ENCODE measurements at places on chromosomes 12 and 14. TPM values are rescaled to one million over a fixed set of nuclear protein-coding genes. Genes with fewer than 3 reads are reported as not detected.

GRCh38 chr12:68919581-68920239 is 13.3 kb downstream of the CPM start:
- no peak for DNase-seq
- no peaks in the 10 kb centered on the region for H3K36me3 ChIP-seq
- H3K4me3 ChIP-seq, result no peak overlapping the region
- no peaks in the 10 kb centered on the region for H3K27me3 ChIP-seq

GRCh38 chr12:47870175-47870781 is 34.5 kb downstream of the VDR start:
- no peak for DNase-seq
- H3K36me3 ChIP-seq, result no peaks in the 10 kb centered on the region
- H3K27me3 ChIP-seq, result no peaks in the 10 kb centered on the region
- no peak overlapping the region for H3K4me3 ChIP-seq
- no peaks in the 10 kb centered on the region for H3K4me1 ChIP-seq
- H3K27ac ChIP-seq, result no peak overlapping the region

Gene SERPINA10
- not detected for polyA plus RNA-seq

DNA sequence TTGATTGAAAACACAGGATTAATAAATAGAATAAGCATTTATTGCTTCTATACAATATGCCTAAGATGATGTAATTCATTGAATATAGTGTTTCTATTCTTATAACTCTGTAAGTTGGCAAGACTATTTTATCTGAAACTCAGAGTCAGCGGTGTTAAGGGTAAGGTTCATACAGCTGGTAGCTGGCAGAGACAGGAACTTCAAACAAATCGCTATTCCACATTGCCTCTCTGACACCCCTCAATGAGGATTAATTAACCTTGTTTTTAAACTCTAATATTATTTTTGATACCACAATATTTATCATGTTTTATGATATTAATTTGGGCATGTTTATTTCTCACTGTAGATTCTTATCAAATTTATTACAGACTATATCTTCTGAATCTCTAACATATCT is 323.4 kb downstream of the ACSS3 start:
- no peak overlapping the region for H3K4me3 ChIP-seq
- no peak overlapping the region for H3K27ac ChIP-seq
- H3K36me3 ChIP-seq, result no peaks in the 10 kb centered on the region
- no peaks in the 10 kb centered on the region for H3K27me3 ChIP-seq
- DNase-seq, result no peak

Gene TCHP
- polyA plus RNA-seq, result 3.0 TPM

- DNase-seq, result peak; percentile 65
- H3K27ac ChIP-seq, result peak overlapping the region; percentile 96
- H3K4me1 ChIP-seq, result peaks cover 77% of the 10 kb centered on the region
- H3K36me3 ChIP-seq, result peaks cover 2% of the 10 kb centered on the region
- no peaks in the 10 kb centered on the region for H3K27me3 ChIP-seq
- peak overlapping the region; percentile 96 for H3K4me3 ChIP-seq
These were observed 1.4 kb upstream of the M6PR start for GRCh38 chr12:8950702-8951478.

DNA sequence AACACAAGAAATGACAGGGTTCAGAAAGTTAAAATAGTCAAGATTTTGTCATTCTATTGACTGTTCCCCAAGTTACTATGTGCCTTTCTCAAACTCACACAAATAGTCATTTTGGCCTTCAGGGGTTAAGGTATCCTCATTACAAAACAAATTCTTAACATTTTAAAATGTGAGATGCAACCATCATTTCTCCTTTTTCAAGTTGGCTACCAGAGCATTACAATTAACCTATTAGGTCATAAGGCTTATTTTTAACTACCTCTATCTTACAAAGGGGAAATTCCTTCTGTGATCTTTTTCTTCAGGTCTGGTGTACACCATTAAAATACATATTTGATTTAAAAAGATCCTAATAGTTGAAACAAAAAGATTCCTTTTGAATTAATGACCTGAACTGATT is 61.2 kb downstream of the SLC38A1 start:
- H3K27ac ChIP-seq, result no peak overlapping the region
- no peak for DNase-seq
- H3K27me3 ChIP-seq, result no peaks in the 10 kb centered on the region
- no peak overlapping the region for H3K4me3 ChIP-seq
- H3K4me1 ChIP-seq, result peaks cover 54% of the 10 kb centered on the region

DNA sequence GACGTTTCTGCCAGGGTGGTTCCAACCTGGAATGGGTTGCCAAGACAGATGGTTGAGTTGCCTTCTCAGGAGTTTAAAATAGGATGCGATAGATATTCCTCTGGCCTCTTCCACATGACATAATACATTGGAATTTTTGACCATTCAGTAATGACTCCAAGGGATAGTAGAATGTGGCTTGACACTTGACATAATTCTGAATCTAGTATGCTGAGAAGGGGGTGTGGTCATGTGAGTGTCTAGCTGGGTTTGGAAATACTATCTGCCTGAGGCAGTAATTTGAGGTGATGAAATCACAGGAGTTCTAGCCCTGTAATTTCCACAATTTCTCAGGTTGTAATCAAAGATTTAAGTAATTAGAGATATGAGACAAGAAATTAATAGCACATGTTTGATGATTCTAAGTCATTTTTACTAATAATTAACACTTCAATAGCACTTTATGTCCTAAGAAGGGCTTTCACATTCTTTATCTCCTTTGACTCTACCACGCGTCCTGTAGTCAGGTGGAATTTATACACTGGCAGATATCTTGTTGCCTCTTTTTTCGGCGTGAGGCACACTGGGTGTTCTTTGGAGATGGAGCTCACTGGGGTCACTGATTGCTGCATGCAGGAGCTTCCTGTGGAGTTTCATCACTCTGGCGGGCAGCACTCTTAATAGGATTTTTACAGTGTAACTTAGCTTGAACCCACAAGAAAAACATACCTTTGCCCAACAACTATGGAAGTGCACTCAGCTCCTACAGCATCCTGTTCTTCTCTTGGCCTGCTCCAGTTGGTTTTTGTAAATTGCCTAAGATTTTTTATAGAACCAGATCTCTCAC is 3.2 kb upstream of the AMIGO2 start:
- no peak for DNase-seq
- no peak overlapping the region for H3K4me3 ChIP-seq
- peaks cover 71% of the 10 kb centered on the region for H3K4me1 ChIP-seq
- H3K27me3 ChIP-seq, result no peaks in the 10 kb centered on the region

Gene VTI1B
- 62.1 TPM for polyA plus RNA-seq

DNA sequence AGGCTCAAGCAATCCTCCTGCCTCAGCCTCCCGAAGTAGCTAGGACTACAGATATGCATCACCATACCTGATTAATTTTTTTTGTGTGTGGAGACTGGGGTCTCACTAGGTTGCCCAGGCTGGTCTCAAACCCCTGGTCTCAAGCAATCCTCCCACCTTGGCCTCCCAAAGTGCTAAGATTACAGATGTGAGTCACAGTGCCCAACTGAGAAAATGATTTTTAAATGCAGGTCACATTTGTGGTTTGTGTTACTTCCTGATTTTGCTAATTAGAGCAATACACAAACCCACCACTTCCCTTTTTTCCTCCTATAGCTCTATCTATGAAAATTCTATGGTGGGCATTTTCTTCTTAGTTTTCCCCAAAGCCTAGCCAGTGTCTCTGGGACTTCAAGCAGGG is 45.5 kb upstream of the TMEM263 start:
- no peaks in the 10 kb centered on the region for H3K27me3 ChIP-seq
- no peak overlapping the region for H3K4me3 ChIP-seq
- peaks cover 15% of the 10 kb centered on the region for H3K4me1 ChIP-seq
- no peaks in the 10 kb centered on the region for H3K36me3 ChIP-seq

Gene SIX6
- not detected for polyA plus RNA-seq

Gene PIWIL1
- not detected for polyA plus RNA-seq

DNA sequence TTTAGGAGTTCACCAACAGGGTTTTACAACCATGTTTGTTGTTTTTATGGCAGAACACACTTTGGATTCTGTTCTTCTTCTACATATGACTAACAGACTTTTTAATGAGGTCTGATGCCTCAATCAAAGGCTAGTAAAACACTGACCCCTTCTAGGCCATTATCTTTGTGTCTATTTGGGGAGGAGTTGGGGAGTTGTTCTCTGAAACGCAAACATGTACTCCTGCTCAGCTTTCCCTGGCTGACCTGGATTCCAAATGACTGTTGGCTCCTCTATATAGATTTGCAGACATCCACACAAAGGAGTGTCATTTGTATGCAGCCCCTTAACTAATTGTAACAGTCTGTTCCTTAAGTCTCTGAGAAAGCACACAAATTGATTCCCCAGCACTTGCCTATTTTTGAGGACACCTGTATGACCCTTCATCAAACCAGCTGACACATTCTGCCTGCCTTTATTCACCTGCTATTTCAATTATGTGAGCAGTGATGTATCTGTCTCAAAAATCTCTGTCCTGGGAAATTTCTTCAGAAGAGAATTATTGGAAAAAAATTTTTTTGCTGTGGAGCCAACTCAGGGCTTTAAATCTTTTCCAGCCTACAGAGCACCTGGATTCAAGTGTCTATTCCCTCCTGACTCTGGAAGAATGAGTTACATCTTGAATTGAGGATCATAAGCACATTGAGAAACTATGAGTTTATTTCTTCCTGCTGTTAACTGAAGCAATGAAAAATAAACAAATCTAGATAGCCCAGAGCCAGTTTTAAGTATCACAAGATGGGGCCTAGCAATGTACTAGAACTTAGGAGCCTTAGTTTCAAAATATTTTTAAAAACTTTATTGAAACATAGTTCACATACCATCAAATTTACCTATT is 417.2 kb downstream of the RAD51B start:
- H3K36me3 ChIP-seq, result no peaks in the 10 kb centered on the region
- H3K4me3 ChIP-seq, result no peak overlapping the region
- H3K4me1 ChIP-seq, result no peaks in the 10 kb centered on the region

- no peak overlapping the region for H3K27ac ChIP-seq
- no peaks in the 10 kb centered on the region for H3K4me1 ChIP-seq
- no peak overlapping the region for H3K4me3 ChIP-seq
- H3K36me3 ChIP-seq, result no peaks in the 10 kb centered on the region
- no peak for DNase-seq
These were observed 36.3 kb upstream of the MAP3K9 start for GRCh38 chr14:70845601-70846000.

Gene PRKD1
- not detected for polyA plus RNA-seq

DNA sequence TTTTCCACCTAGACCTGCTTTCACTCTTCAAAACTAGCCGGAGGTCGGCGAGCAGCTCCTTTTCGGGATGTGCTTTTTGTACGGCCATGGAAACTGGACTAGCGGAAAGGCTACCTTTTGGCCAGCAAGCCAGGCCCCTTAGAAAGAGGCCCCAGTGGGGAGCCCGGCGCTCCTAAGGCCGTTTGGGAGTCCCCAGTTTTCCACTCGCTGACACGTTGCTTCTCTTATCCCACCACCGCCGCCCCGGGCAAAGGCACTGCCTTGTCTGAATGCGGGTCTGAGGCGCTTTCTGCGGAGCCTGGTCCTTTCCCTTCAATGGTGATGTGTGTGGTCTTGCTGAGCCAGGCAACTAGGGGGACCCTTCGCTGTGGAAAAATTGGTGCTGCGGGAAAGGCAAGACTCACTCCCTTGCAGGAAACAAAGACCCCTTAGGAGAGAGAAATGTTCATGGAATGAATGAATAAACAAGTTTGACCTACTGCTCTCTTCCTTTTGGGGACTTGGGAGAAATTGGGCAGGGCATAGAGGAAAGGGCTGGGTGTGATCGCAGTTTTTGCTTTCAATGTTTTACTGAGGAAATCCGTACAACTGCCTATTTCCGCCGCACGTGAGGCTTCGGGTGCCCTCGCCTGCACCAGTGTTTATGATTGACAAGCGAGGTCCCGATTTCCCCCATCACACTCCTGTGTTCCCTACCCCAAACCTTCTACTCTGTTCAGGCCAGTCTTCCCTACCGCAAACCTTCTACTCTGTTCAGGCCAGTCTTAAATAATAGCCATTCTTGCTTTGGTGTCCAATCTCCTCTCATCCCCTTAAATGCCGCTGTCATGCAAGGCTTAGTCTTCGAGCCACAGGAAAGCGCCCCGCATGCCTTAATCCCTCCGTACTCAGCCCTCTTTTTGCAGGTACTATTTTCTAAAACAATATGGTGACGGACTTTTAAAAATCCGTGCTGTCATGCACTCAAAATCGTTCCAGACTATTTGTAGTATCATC is 1.0 kb upstream of the SLC38A2 start:
- peaks cover 44% of the 10 kb centered on the region for H3K4me1 ChIP-seq
- no peaks in the 10 kb centered on the region for H3K27me3 ChIP-seq
- peak overlapping the region; percentile 93 for H3K4me3 ChIP-seq
- peaks cover 19% of the 10 kb centered on the region for H3K36me3 ChIP-seq
- DNase-seq, result peak; percentile 47
- H3K27ac ChIP-seq, result peak overlapping the region; percentile 88

DNA sequence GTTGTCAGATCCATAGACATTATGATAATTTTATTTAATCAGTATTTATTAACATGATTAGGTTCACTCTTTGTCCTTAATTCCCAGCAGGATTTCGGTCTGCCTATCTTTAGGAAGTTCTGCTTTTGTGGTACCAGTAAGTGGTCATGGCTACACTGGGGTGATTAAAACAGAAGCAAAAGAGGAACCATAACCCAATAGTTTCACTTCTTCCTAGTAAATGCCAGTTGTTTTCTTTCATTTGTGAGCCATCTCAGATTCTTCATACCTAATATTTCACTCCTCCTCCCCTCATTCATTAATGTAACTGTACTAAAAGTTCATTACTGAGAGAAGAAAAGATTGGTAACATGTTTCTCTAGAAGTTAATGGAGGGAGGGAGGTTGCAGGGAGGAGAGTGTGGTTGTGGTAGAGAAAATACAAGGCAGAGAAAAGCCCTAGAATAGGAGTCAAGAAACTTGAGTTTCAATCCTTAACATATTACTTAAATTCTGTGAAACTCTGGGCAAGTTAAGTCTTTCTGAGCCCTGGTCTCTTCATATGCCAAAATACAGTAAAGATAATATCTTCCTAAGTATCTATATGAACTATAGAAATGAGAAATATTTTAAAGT is 101.2 kb downstream of the PEBP1 start:
- no peaks in the 10 kb centered on the region for H3K4me1 ChIP-seq
- DNase-seq, result no peak
- no peaks in the 10 kb centered on the region for H3K27me3 ChIP-seq
- no peak overlapping the region for H3K27ac ChIP-seq

GRCh38 chr12:9943240-9943639 is 11.1 kb upstream of the CLEC2A start:
- H3K4me1 ChIP-seq, result peaks cover 2% of the 10 kb centered on the region
- H3K4me3 ChIP-seq, result no peak overlapping the region
- H3K27me3 ChIP-seq, result no peaks in the 10 kb centered on the region
- DNase-seq, result no peak
- H3K36me3 ChIP-seq, result no peaks in the 10 kb centered on the region

Gene LAG3
- polyA plus RNA-seq, result 4.9 TPM

- H3K36me3 ChIP-seq, result no peaks in the 10 kb centered on the region
- H3K27me3 ChIP-seq, result no peaks in the 10 kb centered on the region
- H3K4me3 ChIP-seq, result no peak overlapping the region
- H3K27ac ChIP-seq, result no peak overlapping the region
- DNase-seq, result no peak
These were observed 28.8 kb upstream of the BHLHE41 start for GRCh38 chr12:26153421-26154154.

GRCh38 chr14:56271970-56272369 is 153.8 kb downstream of the PELI2 start:
- H3K27ac ChIP-seq, result no peak overlapping the region
- no peaks in the 10 kb centered on the region for H3K36me3 ChIP-seq
- DNase-seq, result no peak
- H3K4me1 ChIP-seq, result no peaks in the 10 kb centered on the region
- H3K27me3 ChIP-seq, result no peaks in the 10 kb centered on the region

Gene ING4
- polyA plus RNA-seq, result 73.0 TPM

GRCh38 chr12:109330282-109331230 is 17.1 kb upstream of the MYO1H start:
- H3K36me3 ChIP-seq, result no peaks in the 10 kb centered on the region
- DNase-seq, result no peak
- H3K4me3 ChIP-seq, result no peak overlapping the region
- H3K27ac ChIP-seq, result no peak overlapping the region
- H3K27me3 ChIP-seq, result no peaks in the 10 kb centered on the region
- H3K4me1 ChIP-seq, result no peaks in the 10 kb centered on the region

Gene ALG10B
- 2.9 TPM for polyA plus RNA-seq

Measured in CD4-positive, alpha-beta memory T cell (primary cell).